ENCODE measurements at places on chromosomes 12 and 14. TPM values are rescaled to one million over a fixed set of nuclear protein-coding genes. Genes with fewer than 3 reads are reported as not detected.

Gene KCNMB4
- 0.80 TPM for total RNA-seq

Gene ABCB9
- 3.8 TPM for total RNA-seq

Gene ASB2
- 21.1 TPM for total RNA-seq

DNA sequence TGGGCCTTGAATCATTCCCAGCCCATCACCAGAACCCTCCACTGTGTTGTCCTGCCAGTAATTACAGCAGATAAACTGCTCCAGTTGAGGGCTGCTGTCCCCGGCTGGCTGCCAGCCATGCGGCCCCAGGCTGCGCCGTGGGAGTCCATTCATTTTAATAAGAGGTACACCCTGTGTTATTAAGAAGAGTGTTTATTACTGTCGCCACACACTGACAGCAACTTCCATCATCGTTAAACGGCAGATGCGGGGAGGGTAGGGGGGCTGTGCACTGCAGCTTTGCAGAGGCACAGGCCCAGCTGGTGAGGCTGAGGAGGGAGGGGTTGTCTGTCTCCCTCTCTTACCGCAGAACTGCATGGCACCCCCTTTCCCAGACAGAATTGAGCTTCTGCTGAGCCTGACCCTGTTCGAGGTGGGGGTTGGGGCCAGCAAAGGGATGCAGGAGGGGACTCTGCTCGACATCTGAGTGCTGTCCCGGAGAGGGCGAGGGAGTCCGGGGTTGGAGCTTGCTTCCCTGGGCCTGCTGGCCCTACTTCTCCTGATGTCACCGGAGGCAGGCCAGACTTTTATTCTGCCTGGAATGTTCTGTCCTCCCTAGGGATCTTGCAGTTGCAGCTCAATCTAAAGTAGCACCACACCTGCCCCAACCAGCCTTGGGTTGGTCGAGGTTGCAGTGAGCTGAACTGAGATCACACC lies 33.8 kb upstream of the GPATCH2L start:
- DNase-seq, result no peak

GRCh38 chr12:114679942-114680341 lies 4.0 kb downstream of the TBX3 start:
- DNase-seq, result no peak

DNA sequence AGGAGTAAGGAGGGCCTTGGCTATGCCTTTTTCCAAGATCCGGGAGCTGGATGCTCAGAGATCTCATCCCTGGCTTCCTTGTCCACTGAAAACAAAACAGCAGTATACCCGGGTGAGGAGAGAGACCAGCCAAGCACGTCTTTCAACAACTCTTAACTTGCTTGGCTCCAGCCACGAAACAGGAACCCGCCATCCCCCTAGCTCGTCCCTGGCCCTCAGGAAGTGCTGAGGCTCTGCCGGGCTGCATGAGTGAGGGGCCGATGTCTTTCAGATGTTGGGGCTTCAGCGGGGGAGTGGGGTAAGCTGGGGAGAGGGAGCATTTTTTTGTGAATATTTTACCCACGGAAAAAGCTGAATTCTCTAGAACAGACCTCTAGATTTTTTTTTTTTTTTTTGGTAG lies 231.1 kb downstream of the CACNA1C start:
- DNase-seq, result no peak

DNA sequence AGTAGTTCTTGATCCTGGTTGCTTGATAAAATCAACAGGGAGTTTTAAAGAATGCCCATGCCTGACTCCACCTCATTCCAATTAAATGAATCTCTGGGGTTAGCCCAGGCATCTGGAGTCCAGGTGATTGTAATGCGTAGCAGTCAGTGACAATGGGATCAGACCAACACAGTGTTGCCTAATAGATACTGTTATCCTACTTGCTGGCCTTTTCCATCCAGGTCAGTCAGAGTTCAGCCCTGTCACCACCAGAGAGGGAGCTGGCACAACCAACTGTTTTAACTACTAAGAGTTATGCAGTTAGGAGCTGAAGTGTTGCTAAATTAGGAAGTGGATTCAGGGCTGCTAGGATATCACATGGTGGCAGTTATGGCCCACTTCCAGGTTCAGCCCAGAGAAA lies 107.1 kb downstream of the GPR135 start:
- DNase-seq, result no peak

DNA sequence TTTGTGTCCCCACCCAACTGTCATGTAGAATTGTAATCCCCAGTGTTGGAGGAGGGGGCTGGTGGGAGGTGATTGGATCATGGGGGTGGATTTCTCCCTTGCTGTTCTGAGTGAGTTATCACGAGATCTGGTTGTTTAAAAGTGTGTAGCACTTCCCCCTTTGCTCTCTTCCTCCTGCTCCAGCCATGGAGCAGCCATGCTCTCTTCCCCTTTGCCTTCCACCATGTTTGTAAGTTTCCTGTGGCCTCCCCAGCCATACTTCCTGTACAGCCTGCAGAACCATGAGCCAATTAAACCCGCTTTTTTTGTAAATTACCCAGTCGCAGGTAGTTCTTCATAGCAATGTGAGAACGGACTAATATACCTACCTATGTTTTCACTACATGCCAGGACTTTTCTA lies 2.6 kb upstream of the POC1B start:
- DNase-seq, result no peak

DNA sequence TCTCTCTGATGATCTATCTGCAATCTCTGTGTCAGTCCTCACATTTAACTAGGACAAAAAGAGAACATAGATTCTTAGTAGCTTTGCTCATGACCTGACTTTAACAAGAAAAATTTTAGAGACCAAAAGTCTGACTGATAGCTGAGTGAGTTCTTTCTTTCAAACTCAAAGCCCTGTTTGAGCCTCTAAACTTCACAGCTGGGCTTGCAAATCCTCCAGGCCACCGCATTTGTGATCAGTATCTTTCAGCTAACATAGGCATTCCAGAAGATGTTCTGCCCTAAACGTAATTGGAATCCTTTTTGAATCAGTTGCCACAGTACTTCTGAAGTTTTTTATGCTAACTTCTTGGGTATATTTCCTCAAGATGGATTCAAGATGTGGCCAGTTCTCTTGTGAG lies 459.0 kb downstream of the DPF3 start:
- no peak for DNase-seq

All from activated T-helper 1 cell treated with anti-CD3 and anti-CD28 coated beads, Interleukin-12 subunit alpha, Interleukin-12 subunit beta, Interleukin-2, Interleukin-4 antibody, amounts not matched to agents 30 ng/mL and 10 ng/mL and 1 ng/mL, durations not matched to agents 14 hours and 24 hours and 36 hours (primary cell).